ENCODE measurements at places on chromosomes 16 and 17.

- DNase-seq: peak; percentile 69
Measured at GRCh38 chr17:34199932-34200534, 55.1 kb upstream of the CCL2 start.

GRCh38 chr17:78409191-78409928 lies 30.9 kb downstream of the PGS1 start:
- DNase-seq: no peak

DNA sequence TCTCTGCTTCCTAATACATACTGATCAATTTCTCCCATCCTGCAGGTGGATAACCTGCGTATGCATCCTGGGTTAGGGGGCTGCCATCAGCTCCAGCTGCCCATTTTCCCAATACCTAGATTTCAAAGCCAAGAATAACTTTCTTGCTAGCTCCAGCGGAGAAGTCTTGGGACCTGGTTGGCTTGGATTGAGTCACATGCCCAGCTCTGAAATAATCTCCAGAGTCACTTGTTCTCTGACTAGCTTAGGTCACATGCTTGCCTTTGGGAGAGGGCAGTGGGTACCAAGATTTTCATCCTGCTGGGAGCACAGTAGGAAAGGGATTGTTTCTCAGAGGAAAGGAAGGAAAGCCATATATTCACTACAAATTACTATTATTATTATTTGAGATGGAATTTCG lies 70.0 kb upstream of the ELAC2 start:
- DNase-seq: no peak

GRCh38 chr17:27495460-27495859 lies 39.2 kb downstream of the KSR1 start:
- no peak for DNase-seq

DNA sequence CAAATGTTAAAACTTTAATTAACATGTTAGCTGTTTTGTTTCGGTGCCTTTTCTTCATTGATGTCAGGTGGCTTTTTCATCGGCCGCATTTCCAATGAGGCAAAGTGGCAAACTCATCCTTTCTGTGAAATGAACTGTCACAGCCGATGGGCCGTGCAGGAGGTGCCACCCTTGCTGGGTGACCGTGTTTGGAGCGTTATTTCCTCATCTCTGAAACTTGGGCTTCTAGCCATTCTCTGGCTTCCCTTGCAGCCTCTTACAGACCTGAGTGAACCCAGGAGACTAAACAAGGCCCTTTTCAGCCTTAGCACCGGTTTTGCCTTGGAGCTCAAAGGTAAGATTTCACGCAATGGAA lies 42.2 kb upstream of the PRSS54 start:
- no peak for DNase-seq

GRCh38 chr17:80883831-80884735 lies 107.6 kb upstream of the CHMP6 start:
- DNase-seq: no peak

- DNase-seq: no peak
Measured at GRCh38 chr16:15494236-15494635, 59.8 kb downstream of the BMERB1 start.

- no peak for DNase-seq
Measured at GRCh38 chr17:40625311-40625710, 22.3 kb downstream of the SMARCE1 start.

DNA sequence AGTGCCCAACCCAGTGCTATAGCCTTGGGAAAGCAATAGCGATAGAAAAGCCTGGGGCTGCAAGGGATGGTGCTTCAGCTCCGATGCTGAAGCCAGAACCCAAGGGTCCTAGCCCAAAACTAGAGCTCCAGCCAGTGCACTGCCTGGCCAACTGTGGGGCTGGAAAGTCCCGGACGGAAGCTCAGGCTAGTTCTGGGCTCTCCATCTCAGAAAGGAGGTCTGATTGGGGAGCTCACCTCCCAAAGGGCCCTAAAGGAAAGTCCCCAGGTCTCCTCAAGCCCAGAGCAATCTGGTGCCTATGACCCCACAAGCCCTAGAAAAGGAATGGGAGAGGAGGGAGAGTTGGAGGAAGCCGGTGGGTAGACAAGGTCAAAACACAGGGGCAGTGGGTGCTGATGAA lies 2.0 kb upstream of the ABCC3 start:
- DNase-seq: no peak

DNA sequence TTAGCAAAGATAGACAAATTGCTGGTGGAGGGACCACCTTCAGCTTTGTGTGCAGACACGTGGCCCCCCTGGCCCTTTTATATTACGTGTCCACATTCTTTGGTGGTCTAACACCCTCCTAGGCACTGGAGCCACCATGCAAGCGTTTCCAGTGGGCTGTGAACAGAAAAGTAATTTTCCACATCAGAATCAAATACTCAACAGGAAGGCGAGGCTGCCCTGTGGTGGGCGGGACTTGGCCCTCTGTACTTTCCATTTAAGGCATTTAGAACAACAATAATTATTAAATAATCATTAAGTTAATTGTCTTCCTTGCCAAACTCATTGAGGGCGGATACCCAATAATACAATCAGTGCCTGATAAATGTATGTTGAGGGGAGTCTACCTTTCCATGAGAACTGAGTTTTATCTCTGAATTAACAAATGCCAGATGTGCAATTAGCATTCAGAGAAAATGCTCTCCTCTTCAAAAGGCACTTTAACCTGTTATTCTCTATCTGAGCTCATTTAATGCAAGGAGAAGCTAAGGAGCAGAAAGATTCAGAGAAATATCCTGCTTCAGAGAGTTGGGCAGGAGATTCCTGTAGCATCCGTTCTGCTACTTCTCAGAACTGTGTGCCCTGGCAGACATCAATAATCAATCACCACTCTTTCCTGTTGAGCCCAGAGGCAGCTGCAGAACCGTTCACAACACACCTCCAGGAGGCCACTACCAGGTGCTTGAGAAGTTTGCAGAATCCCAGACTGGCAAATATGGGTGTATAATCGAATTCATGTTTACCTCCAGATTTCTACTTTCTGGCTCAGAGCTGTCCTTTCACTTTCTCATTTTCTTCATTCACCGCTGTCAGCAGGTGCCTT lies 109.4 kb downstream of the CMIP start:
- no peak for DNase-seq

DNA sequence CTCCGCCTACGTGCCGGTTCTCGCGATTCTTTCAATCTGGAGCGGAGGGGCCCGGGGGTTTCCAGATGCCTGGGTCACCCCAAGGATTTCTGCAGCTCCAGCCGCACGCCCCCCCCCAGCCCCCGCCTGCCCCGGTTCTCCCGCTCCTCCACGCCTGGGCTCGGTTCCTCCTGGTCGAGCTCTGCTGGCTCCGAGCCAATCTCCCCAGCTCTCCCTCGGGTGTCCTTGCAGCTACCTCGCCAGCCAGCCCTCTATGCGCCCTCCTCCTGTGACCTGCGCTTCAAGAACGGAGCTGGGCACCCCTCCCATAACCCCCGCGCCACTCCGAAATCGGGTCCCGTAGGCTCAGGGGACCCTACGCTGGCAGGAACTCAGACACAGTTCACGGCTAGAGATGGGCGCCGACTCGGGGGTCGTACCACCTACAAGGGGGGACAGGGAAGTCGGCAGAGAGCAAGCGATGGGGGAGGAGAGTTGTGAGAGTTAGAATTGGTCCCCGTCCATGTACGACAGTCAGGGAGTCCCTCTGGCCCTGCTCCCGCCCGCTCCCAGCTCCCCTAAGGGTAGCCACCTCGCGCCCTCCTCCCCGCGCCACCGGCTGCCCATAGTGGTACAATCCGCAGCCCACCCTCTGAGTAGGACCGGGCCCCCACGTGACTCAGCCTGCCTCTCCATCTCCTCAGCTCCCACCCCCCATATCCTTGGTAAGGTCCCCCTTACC lies 961 bp downstream of the FGF11 start:
- no peak for DNase-seq

- no peak for DNase-seq
Measured at GRCh38 chr16:27503662-27504061, 46.1 kb downstream of the GTF3C1 start.

- no peak for DNase-seq
Measured at GRCh38 chr16:79599837-79600637, 500 bp downstream of the MAF start.

Measured in KG1 (cell line).